ENCODE measurements at places on chromosomes 4 and X.
A peak's percentile ranks its signal among the peaks of the same experiment; 100 is the strongest.

- DNase-seq, result peak; percentile 6
Measured at GRCh38 chr4:178329226-178329872, 887.1 kb upstream of the AGA start.

GRCh38 chrX:135396109-135396508, 25.6 kb upstream of the SMIM10L2A start:
- no peak for DNase-seq

GRCh38 chr4:82569727-82570126, 7.9 kb upstream of the TMEM150C start:
- DNase-seq, result no peak

- DNase-seq, result no peak
Measured at GRCh38 chr4:879729-880077, 52.4 kb downstream of the GAK start.

GRCh38 chr4:171101845-171102244, 711.4 kb upstream of the GALNTL6 start:
- no peak for DNase-seq

DNA sequence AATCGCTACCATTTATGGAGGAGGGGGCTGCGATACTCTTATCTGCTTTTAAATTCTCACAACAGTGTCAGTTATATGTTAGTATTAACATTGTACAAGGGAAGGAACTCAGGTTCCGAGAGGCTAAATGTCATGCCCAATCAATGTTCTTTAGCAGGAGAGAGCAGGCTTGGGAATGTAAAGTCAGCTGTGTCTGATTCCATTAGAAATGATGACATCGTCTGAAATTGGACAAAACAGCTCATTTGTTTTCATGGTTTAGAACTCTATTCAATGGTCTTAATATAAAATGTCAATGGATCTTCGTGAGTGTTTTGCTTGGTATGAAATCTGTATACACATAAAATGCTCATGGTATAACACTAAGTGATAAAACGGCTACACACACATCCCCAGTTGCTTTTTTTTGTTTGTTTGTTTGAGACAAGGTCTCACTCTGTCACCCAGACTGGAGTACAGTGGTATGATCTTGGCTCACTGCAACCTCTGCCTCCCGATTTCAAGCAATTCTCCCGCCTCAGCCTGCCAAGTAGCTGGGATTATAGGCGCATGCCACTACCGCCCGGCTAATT, 11.9 kb upstream of the SH3KBP1 start:
- no peak for DNase-seq

DNA sequence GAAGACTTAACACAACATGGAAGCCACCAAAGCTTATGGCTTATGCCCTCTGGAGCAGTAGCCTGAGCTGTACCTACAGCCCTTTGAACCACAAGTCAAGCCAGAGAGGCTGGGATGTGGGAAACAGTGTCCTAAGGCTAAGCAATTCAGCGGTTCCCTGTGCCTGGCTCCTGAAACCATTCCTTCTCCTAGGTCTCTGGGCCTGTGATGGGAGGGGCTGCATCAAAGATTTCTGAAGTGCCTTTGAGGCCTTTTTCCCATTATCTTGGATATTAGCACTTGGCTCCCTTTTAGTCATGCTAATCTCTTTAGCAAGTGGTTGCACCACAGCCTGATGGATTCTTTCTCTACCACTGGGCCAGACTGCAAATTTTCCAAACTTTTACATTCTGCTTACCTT, 140.5 kb upstream of the NUDT10 start:
- DNase-seq, result no peak

DNA sequence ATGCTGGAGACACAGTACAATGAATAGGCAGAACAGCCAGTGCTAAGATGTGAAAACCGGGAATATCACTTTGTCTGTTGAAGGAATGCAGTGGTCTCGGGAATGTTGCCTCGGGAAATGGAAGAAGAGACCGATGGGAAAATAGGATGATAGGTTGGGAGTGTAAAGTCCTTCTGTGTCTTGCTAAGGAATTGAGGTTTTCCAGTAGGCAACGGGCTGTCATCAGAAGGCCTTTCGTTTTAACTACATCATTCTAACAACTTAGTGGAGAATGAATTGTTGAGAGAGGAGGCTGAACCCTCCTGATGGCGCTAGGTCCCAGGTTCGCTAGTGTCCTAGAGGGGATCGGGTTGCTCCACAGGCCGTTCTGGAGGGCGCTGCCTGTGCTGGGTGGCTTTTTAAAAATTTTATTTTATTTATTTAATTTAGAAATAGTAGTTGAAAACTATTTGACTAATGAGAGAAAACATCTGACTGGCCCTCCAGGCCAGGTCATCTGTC, 730 bp downstream of the VBP1 start:
- DNase-seq, result no peak

DNA sequence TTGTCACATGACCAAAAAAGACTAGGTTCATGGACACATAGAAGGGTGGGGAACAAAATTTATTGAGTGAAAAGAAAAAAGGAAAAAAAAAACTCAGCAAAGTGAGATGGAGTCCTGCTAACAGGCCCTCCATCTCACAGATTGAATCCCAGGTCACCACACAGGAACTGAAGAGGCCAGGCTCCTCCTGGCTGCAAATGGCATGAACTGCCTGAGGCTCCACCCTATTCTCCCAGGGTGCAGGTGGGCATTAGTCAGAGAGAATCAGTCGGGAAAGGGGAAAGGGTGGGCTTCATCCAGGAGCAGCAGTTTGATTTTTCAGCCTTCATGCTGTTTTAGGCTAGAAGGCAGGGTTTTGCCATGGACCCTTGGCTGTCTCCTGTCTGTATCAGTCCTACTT, 128.5 kb upstream of the GRID2 start:
- DNase-seq, result no peak

GRCh38 chr4:25421816-25422525, 44.9 kb downstream of the ANAPC4 start:
- no peak for DNase-seq
